Activated CD8-positive, alpha-beta memory T cell treated with anti-CD3 and anti-CD28 coated beads for 1 hour (primary cell): ENCODE measurements at places on chromosomes 7 and 10.

DNA sequence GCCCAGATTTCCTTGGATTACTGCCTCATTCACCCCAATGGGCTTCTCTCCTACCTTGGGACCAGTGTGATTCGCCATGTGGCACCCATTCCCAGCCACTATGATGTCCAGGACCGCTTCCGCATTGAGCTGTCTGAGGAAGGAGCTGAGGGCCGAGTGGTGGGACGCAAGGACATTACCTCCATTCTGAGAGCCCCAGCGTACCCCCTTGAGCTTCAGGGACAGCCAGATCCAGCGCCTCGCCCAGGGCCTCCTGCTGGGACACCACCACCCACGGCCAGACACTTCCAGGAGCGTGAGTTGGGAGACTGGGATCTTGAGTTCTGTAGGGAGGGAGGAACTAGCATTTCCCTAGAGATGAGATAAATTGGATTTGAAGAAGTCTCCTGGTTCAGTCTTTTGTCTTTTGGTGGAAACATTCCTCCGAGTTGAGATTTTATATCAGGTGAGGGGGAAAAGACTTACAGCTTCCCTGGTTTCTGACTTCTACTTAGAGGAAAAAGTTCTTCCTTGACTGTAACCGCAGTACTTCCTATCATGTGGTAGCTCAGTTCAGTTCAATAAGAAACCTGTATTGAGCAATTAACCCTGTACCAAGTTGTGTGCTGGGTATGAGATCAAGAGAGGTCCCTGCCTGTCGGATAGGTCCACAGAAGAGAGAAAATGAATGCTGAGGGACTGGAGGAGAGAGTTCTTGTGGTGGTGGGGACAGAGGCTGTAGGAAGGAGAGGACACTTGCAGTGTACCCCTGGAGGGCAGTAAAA, 1.3 kb downstream of the MOSPD3 start:
- DNase-seq, result no peak

DNA sequence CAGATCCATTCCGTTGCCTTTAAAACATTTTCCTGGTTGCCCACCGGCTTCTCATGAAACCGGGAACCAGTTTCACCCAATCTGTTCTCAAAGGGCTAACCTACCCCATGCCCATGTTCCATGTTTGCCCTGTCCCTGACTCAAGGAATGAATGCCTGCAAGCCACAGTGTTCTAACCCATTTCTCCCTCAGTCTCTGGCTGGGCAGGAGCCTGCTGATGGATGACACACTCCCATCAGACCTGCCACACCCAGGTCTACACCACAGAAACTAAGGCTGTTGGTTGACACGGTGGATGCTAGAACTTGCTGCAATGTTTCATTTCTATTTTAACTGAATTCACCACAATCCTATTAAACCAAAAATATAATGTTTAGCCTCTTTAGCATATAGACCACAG, 15.6 kb downstream of the CLRN3 start:
- DNase-seq, result no peak

- DNase-seq, result no peak
These were observed 99.6 kb downstream of the ADD3 start for GRCh38 chr10:110107430-110107829.

DNA sequence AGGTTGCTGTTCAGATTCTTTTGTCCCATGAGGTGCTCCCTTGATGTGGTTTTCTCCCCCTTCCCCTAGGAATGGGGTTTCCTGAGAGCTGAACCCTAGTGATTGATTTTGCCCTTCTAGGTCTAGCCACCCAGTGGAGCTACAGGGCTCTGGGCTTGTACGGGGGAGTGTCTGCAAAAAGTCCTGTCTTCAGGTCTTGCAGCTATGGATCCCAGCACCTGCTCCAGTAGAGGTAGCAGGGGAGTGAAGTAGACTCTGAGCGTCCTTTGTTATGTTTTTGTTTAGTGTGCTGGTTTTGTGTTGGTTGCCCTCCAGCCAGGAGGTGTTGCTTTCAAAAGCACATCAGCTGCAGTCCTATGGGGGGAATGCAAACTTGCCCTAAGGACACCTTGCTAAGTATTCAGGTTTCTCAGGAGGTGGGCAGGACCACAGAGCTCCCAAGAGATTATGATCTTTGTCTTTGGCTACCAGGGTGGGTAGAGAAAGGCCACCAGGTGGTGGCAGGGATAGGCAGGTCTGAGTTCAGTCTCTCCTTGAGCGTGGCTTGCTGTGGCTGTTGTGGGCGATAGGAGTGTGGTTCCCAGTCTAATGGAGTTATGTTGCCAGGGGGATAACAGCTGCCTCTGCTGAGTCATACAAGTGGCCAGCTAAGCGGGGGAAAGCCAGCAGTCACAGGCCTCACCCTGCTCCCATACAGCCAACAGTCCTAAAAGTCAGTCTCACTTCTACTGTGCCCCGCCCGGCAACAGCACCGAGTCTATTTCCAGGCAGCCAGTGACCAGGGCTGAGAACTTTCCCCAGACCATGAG, 92.4 kb upstream of the JCAD start:
- no peak for DNase-seq

- no peak for DNase-seq
These were observed 123.8 kb upstream of the SDK1 start for GRCh38 chr7:3177271-3177670.

- no peak for DNase-seq
These were observed 65.3 kb downstream of the SGCE start for GRCh38 chr7:94590526-94591162.

- no peak for DNase-seq
These were observed 159.5 kb downstream of the PRKAG2 start for GRCh38 chr7:151717415-151717814.

- DNase-seq, result no peak
These were observed 50.0 kb downstream of the AOC1 start for GRCh38 chr7:150902078-150903033.

DNA sequence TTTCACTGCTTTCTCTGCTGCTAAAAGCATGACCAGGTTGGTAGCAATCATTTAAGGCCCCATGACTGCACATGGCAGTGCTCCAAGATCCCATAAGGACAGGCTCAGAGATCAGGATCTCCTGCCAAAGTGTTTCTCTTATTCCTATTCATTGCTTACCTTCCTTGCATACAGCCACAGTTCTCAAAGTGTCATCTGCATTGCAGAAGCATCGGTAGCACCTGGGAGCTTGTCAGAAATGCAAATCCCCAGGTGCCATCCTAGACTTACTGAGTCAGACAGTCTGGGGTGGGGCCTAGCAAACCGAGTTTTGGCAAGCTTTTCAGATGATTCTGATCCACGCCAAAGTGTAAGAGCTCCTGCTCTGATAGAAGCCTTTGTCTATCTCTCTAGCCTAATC, 489.0 kb upstream of the AUTS2 start:
- DNase-seq, result no peak

DNA sequence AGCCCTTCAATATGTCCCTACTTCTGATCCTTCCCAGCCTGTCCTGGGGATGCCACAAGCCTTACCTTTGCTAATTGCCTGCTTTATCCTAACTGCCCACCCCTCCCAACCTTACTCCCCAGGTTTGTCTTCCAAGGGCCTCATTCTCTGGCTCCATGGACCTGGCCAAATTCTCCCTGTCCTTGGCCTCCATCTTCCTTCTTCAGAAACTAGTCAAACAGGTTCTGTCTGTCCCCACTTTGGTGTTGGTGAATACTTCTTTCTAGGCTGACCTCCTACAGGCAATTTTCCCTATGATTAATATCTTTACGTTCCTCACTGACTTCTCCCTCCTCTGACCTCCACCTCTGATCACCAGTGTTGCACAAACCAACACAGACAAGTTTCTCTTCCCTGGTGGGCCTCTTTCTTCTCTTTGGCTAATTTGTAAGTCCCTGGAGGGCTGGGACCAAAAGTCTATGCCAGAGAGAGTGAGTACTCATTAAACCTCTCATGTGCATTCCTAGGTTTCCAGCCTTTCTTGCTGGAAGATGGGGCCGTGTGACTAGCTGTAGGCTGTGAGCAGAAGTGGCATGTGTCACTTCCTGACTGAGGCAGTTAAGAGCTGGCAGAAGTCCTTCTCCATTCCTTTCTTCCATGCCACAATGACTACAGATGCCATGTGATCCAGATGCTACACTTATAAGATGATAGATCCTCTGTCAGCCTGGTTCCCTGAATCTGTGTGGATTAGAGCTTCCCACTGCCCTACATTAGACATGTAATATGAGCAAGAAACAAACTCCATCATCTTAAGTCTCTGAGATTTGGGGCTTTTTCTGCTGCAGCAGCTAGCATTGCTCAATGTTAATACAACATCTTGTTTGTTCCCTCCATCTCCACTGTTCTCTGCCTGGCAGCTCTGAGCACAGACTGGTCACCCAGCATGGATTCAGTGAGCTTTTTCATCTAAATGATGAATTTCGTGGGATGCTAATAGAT, 382.7 kb downstream of the RPS24 start:
- DNase-seq, result no peak

DNA sequence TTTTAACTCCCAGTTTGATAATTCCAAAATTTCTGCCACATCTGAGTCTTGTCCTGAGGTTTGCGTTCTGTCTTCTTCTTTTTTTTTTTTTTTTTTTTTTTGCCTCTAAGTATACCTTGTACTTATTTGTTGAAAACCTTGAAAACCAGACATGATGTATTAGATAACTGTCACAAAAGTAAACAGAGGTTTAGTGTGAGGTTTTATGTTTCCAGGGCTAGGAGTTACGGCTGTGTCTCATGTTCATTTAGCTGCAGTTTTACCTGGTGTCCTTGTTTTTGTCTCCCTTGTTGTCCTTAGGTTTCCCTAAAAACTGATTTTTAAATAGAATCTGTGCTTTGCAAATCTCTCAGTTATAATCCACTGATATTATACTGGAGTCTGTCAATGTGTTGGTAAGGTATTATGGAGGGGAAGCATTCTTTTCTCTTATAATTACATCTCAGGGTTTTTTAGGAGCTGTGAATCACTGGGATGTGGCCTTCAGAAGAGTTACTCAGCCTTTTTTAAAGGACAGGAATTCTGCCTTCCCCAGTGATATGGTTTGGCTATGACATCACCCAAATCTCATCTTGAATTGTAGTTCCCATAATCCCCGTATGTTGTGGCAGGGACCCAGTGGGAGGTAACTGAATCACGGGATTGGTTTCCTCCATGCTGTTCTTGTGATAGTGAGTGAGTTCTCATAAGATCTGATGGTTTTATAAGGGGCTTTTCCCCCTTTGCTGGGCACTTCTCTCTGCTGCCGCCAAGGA, 95.0 kb downstream of the CDCA7L start:
- no peak for DNase-seq

GRCh38 chr10:86048571-86048970, 318.0 kb downstream of the GRID1 start:
- DNase-seq, result no peak

DNA sequence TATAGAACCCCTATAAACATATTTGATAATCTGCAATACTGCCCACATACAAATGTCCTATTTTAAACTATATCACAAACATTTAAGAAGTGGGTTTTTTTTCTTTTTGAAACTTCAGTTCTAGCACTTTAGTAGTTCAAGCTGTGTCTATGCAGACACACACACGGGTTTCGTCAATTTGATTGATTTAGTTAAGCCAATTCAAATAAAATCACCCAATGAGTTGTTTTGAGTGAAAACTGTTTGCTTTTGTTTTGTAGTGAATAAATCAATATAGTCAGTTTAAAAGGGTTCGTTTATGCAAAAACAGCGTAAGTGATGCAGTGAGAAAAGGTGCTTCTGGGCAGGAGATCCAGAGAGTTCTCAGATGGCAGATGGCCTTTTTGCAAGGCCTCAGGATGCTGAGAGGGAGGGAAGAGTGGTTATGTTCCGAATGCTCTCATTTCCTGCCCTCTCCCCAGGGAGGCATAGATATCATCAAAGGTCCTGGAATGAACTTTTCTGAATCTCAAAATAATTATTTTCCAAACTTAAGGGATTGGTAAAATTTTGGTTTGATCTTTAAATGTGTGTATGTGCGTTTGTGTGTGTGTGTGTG, 102.7 kb downstream of the AGMO start:
- DNase-seq, result no peak

DNA sequence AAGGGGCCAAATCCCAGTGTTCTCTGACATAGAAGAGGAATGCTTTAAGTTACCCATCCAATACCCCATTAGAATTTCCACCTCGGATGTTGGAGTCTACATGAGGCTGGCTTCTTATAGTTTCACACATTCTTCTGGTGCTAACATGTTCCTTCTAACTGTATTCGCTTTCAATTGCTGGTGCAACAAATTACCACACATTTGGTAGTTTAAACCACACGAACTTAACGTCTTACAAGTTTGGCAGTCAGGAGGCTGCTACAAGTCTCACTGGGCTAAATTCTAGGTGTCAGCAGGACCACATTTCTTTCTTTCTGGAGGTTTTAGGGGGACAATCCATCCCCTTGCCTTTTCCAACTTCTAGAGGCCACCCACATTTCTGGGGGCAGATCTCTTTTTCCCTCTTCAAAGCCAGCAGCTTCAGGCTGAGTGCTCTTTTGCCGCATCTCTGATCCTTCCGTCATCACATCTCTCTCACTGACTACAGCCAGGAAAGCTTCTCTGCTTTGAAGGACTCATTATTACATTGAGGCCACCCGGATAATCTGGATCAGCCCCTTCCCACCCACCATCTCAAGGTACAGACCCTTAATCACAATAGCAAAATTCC, 5.1 kb upstream of the MACC1 start:
- DNase-seq, result no peak

GRCh38 chr10:8534096-8534495, 479.6 kb downstream of the GATA3 start:
- no peak for DNase-seq

DNA sequence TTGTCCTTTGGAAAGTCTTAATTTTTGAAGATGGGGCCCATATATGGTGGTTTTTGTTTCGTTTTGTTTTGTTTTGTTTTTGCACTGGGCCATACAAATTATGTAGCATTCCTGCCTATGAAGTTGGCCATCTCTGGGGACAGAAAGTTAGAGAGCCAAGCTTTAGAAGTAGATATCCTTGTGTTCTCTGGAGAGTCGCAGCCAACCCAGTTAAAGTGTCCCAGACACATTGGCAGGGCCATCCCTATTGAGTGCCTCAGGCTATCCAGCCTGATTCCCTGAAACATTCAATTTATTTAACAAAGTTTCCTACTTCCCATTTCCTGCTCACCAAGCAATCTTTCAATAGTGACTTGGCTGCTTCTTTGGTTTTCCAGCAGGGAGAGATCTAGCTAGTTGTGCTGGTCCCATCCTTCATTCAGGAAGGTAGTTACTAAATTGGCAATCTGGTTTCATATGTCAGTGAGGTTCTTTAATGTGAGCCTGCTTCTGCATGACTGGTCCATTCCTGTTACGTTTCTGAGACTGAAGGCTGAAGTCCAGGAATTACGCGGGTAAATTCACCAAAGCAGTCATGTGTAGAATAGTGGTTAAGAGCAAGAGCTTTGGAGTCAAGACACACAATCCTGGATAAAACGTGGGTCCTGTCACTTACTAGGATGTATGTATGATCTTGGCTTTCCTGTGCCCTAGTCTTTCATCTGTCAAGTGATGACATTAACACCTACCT, 49.3 kb upstream of the HBP1 start:
- DNase-seq, result no peak

- DNase-seq, result no peak
These were observed 13.5 kb downstream of the KCTD7 start for GRCh38 chr7:66642186-66642585.
